ENCODE measurements at places on chromosomes 13 and 19.

GRCh38 chr19:58279042-58279924 lies 528 bp downstream of the ZNF8 start:
- DNase-seq, result no peak

DNA sequence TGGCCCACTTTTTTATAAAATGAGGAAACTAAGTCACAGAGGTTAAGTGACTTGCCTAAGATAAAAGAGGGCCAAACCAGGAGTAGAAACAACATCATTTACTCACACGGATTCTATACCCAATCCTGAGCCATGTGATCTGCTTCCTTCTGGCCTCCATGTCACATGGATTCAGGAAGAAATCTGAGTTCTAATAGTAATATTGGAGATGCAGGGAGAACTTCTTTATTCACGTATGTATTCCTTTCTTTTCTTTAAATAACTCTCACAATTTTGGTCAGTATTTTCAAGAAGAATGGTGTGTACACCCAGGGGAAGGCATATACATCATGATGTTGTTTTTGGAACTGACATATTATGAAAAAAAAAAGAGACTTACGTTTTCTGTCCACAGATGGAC lies 1.8 kb downstream of the POSTN start:
- no peak for DNase-seq

DNA sequence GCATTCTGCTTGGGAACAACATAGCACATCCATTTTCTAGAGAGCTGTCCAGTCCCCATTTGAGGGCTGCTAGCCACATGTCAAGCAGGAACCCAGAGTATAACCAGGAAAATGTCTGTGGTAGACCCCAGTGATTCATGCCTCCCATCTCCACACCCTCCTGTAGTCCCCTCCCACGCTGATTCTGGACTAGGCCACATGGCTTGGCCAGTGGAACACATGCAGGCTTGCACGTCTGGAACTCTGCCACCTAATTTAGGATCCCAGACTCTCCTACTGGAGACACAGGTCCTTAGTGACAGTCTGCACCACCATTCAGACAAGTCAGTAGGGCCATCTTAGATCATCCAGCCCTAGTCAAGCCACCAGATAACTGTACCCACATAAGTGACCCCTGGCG lies 149.8 kb downstream of the ZIC5 start:
- DNase-seq, result no peak

DNA sequence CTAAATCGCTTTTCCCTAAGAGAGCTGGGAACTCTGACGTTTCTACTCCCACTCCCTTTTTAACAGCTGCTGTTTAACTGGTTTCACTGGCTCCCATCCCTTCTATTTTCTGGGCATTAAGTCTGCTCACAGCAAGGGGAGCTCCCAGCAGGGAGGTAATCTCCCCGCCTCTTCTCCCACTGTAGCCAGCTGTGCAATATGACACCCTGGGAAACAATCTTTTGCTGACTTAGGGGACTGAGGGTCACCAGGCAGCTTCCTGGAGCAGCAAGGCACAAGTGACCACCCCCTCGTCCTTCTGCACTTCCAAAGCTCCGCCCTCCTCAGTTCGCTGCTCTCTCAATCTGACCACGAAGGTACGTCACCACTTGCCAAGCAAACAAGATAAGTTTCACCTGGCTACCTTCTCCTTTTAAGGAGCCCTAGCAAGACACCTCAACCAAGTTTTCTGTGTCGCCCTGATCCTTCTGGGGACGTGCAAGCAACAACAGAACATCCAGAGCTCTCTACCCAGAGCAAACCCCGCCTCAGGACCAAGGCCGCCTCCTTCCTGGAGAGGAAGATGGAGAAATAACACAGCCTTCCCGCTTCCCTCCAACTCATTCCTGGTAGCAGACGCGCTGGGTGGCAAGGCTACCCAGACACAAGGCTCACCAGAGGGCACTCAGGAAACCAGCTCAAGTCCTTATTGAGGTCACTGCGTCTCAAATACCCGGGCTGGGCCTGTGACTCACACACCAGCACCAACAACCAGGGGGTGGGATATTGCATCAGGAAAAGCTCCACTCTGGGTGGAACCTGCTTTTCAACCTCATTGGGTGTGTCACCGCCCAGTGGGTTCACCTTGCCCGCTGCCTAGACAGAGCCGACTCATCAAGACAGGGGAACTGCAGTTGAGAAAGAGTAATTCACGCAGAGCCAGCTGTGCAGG lies 92.4 kb downstream of the STK24 start:
- peak; percentile 49 for DNase-seq

DNA sequence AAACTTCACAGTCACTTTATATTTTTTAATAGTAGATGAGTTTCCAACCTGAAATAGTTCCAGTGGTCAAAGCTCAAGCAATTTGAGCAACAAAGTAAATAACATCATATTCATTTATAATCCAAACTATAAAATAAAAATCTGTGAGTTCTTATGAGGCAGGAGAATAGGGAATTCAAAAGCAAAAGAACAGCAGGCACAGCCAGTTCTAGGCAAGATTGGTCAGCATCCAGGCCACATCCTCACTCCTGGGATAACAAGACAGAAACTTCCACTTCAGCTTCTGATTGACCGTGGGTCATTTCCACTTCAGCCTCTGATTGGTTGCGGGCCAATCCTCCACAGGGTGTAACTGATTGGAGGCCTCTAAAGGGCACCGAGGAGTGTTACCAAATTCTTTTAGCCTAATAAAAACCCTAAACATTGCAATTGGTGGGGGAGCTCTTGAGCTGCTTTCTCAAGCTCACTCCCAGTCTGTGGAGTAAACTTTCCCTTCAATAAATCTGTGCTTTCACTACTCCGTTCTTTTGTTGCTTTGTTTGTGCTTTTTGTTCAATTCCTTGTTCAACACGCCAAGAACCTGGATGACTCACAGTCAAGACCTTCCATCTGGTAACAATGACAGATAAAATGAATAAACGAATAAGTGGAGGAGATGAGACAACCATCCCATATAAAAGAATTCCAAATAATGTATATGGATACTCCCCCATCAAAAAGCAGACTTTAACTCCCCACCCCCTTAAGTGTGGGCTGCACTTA lies 42.6 kb upstream of the AMER2 start:
- no peak for DNase-seq

DNA sequence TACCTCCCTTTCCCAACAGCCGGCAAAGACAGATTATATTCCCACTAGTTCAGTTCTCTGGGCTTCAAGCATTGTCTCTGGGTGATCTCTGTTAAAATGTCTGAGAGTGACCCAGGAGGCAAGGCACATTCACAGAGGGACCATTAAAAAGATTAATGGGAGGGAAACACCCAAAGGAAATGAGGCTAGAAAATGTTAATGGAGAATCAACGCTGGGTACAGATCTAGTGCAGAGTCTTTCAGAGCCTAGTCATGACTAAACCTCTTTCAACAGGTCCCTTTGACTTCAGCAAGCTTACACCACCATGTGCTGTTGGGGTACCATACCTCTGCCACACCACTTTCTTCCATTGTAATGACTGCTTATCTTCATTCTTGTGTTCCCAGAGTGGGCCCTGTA lies 358.6 kb downstream of the DCT start:
- DNase-seq, result no peak

DNA sequence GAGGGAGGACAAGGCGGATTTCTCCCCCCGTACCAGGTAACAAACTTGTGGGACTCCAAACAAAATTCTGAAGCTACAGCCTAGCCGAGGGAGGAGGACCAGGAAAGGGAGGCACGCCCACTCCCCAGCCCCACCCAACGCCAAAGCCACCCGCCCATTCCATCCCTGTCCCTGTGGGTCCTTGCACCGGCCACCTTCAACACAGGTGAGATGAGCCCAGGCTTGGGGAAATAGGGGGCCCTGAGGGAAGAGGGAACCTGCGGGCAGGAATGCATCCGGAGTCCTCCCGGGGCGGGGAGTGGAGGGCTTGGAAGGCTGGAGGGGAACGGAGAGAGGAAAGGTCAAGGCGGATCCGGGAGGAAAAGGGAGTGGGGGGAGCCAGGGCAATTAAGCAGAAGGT lies at the start of gene BEST2:
Gene BEST2 (plus strand): TSS at position 157 of the 400 bp plus-strand sequence. CDS start 802 bp downstream, outside the sequence.
- no peak for DNase-seq

- DNase-seq, result no peak
These were observed 13.4 kb upstream of the MTRF1 start for GRCh38 chr13:41276824-41277223.

GRCh38 chr13:42524487-42525034 lies 49.4 kb upstream of the TNFSF11 start:
- no peak for DNase-seq

DNA sequence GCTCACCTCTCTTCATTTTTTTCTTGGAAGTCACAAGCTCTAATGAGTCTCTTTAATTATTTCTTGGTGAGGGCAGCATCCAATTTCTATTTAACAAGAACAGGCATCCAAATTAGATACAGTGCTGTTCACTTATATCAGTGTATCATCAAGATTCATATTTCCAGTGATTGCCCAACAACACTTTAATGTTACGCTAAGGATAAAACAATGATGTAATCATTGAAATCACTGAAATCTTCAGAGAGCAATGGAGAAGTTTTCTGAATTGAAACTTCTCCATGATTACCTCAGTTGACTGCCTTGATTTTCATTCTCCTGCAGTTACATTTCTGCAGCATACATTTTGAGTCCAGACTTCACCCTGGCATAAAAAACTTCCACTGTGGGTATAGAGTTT lies 17.1 kb upstream of the LRCH1 start:
- DNase-seq, result no peak

- no peak for DNase-seq
These were observed 7.6 kb upstream of the PTBP1 start for GRCh38 chr19:789701-790060.

DNA sequence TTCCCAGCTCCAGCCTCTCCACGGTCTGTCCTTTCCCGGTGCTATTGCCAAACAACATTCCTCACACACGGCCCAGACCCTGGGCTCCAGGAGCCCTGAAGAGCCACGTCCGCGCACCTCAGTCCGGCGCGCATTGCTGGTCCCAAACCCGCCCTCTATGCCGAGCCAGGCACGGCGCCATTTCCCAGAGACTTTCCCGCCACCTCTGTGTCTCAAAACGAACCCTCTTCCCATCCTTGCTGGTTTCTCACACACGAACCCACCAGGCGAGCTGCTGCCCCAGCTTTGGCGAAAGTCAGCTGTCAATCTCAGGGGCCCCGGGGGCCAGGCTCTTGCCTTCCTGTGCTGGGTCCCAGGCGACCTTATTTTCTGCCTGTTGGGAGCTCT lies 28.0 kb upstream of the F7 start:
- DNase-seq, result no peak

GRCh38 chr13:113430378-113431110 lies 22.7 kb downstream of the ADPRHL1 start:
- DNase-seq, result no peak

DNA sequence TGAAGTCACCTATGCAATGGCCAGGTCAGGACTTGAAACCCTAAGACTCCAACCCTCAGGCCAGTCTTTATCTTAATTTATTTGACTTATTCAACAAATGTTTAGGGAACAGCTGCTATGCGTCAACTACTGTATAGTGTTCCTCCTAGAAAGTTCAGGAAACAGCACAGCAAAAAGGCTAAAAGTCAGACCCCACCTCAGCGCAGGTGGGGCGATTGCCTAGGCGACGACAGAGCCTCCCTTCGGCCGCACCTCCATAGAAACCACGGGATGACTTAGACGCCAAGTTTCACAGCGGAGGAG lies 502 bp downstream of the VRK3 start:
- no peak for DNase-seq

DNA sequence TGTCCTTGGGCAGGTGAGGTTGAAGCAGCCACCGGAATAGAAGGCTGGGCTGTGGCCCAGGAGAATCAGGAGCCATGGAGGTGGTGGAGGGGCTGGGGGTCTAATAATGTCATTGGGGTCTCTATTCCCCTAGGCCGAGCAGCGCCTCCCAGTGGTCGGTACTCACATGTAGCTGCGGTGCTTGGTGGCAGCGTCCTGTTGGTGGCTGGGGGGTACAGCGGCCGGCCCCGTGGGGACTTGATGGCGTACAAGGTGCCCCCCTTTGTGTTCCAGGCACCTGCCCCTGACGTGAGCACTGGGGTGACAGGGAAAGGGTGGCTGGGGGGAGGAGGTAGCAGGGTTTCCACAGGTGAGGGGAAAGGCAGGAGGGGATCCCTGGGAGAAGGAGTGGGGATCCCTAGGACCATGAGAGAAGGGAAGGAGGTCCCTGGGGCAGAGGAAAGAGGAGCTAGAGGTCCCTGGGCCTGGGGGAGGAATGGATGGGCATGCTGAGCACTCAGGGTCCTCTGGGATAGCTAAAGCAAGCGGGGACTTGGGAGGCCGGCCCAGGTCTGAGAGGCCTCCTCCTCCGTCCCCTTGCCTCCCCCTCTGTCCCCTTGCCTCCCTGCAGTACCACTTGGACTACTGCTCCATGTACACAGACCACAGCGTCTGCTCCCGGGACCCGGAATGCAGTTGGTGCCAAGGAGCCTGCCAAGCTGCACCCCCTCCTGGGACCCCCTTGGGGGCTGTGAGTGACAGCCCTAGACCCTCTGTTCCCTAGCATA lies 18.1 kb downstream of the MEGF8 start:
- DNase-seq, result no peak

DNA sequence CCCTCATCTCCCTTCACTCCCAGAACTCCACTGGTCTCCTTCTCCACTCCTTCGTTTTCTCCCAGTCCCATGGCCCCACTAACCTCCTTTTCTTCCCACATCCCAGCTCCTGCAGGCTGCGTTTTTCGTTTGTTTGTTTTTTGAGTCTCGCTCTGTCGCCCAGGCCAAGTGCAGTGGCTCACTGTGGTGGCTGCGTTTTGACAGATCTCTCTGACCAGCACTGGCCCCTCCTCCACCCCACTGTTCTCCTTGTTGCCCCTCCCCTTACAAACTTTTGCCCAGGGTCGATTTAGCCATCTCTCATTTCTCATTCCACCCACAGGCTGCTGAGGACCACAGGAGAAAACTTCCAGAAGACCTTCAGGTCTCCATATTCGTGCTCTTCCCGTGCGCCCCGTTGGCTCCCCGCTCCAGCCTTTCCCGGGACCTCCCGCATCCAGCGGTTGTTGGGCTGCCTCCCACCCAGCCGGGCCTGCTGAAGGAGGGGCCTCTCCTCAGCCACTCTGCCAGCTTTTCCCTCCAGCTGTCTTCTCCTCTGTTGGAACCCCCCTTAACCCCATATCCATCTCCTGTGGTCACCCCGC lies 40.6 kb upstream of the GJB6 start:
- DNase-seq, result no peak

DNA sequence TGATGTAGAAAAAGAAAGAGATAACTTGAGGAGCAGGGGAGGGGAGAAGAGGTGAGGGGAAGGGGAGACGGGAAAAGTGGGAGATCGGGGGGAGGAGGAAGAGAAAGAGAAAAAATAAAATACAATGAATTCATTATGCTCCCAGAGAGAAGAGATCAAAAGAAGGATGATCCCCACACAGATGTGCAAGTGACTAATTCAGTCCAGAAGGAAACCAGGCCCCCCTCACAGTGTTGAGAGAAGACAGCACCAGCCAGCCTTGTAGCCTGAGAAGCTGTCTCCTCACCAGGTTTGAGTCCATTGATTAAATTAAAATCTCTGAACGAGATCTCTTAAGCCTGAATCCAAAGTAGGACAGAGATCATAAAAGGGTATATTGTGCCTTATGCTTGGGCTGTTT lies 333.7 kb upstream of the NBEA start:
- no peak for DNase-seq

DNA sequence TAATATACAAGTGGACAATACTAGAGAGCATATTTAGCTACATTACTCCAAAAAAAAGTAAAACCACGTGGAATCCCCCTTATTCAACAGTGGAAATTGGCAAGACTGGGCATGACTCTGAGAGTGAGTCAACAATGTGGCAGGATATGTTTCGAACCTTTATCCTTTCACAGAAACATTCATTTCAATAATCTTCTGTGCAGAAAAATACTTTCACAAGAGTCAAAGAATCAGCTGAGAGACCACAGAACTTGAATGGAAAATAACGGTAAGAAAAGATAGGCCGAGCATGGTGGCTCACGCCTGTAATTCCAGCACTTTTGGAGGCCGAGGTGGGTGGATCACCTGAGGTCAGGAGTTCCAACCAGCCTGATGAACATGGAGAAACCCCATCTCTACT lies 25.1 kb upstream of the CD70 start:
- DNase-seq, result no peak
